Kidney tubule cell (primary cell): ENCODE measurements at places on chromosomes 7 and 10.

- DNase-seq = peak; percentile 76
These were observed 50.5 kb upstream of the COBL start for GRCh38 chr7:51366930-51367613.

DNA sequence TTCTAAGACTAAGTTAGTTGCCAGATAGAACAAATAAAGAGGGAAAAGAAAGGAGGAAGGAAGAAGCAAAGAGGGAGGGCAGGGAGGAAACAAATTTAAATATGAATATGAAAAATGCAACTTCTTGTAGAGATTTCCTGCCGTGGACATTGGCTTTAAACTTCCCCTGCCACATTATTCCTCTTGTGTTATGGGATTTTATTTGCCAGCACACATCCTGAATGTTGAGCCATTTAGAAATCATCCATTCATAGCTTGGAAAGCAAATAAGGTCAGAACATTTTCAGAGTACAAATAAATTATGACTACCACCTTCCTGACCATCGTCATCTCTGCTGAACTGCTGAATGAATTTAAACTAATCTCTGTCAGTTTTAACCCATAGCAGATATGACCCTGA lies 911.9 kb upstream of the LRRN3 start:
- no peak for DNase-seq

DNA sequence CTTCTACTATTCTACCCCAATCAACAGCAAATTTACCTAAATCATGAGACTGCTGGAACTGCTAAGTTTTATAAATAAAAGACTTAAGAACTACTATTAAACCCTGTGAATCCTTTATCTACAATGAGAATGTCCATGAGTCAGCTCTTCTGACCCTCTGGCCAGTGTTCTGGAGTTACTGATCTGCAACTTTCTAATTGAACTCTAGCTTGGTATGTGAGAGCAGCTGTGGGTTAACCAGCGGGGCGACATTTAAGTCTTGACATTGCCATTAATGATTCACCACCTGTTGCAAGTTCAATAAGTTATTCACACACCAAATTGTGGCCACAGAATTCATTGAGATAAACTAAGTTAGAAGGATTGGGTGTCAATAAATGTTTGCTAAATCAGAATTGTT lies 359.8 kb downstream of the PCDH15 start:
- DNase-seq = peak; percentile 90

DNA sequence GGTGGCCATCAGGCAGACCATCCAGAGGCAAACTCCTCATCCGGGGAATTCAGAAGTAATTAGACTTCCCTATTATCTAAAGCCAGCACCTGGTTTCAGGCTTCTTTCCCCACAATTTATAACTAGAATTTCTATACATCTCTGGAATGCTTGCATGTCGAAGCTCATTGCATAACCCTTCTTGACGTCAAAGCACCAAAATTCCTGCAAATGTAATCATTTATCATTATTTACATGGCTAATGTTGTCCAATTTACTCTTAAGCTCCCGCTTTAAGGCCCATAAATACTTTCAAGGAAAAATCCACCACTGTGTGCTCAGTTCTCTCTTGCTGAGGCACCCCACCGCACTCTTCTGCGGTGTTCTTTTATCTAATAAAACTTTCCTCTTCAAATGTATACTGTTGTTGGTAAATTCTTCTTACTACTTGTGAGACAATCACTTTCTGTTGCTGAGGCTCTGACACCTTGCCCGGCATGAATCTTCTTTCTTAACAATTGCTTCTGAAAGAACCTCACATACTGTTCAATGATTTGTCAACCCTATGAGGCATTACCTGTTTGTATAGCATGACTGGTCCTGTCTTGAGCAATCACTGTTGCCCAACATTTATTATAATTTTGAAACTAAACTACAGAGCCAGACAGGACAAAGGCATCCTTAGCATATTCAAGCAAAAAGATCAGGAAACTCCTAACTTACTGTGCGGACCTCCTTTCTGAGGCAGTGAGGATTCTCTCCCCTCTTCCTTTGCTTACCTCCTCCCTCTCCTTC lies 17.4 kb upstream of the GPR141 start:
- peak; percentile 13 for DNase-seq

- no peak for DNase-seq
These were observed 22.6 kb downstream of the TBATA start for GRCh38 chr10:70762441-70763175.

DNA sequence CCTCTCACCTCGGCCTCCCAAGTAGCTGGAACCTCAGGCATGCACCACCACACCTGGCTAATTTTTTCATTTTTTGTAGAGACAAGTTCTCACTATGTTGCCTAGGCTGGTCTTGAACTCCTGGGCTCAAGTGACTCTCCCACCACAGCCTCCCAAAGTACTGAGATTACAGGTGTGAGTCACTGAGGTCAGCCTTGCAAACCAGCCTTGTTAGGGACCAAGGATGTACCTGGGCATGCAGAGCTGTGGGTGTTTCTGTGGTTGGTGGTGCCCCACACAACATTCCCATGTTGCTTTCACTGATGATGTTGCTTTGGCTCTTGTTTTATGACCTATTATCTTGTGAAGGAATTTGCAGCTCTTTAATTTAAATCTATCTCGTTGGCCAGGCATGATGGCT lies 54.8 kb downstream of the OTUD1 start:
- no peak for DNase-seq

GRCh38 chr7:12436126-12436525 lies 32.5 kb upstream of the VWDE start:
- DNase-seq = no peak

- DNase-seq = no peak
These were observed 159.8 kb upstream of the MTPN start for GRCh38 chr7:136136906-136137454.

DNA sequence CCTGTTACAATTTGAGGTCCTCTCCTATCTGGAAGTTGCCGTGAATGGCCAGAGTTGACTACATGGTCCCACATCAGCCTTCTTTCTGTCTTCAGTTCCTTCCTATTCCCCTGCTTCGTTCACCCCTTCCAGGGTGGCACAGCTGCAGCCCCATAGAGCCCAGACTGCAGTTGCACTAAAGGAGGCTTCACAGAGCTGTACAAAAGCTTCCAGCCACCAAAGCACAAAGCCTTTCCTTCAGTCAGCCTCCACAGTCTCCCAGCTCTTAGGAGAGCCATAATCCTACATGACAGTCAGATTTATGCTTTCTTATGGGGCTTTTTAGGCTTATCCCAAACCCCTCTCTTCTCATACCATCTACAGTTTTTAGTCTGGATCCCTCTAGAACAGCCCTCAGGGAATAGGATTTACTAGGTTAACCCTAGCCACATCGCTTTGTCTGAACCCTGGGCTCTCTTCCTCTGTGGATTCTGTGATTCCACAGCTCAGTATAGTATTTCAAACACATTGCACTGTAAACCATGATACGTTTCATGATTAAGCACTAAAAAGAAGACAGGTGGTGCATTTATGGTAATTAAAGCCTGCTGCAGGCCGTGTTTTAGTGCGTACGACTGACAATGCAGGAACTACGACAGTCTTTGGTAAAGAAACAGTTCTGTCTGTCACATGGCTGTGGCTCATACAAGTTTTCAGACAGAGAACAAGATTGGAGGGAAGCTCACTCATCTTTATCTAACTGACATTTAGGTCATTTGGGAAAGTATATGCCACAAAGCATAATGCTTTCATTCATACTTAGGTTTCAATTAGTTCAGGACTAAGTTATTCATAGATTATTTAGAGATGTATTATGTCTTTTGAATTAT lies 208.3 kb upstream of the KMT2E start:
- no peak for DNase-seq

- DNase-seq = no peak
These were observed 293.4 kb upstream of the DKK1 start for GRCh38 chr10:52020702-52021101.

GRCh38 chr7:123410273-123410904 lies 124.0 kb downstream of the IQUB start:
- peak; percentile 90 for DNase-seq

- no peak for DNase-seq
These were observed 13.1 kb downstream of the DDC start for GRCh38 chr7:50552139-50552538.

DNA sequence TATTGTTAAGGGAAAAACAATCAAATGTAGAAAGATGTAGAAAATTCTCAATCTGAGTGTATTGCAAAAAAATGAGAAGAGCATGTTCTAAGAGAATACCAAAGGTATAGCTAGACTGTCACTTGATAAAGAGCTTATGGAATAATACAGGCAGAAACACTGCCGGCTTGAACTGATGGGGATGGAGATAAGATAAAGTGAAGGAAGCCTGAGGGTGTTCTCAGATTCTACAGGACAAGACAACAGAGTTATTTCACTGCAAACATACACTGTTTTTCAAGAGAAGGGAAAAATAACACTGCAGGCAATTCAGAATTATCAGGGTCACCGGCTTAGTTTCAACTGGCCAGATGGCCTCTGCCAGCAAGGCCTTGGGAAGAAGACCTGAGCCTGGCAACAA lies 80.0 kb downstream of the ZNF716 start:
- DNase-seq = no peak

- no peak for DNase-seq
These were observed 43.6 kb downstream of the HK1 start for GRCh38 chr10:69321865-69322264.

GRCh38 chr7:113371416-113372043 lies 253.2 kb upstream of the SMIM30 start:
- DNase-seq = no peak

GRCh38 chr10:88293073-88293472 lies 290.0 kb downstream of the RNLS start:
- DNase-seq = no peak

DNA sequence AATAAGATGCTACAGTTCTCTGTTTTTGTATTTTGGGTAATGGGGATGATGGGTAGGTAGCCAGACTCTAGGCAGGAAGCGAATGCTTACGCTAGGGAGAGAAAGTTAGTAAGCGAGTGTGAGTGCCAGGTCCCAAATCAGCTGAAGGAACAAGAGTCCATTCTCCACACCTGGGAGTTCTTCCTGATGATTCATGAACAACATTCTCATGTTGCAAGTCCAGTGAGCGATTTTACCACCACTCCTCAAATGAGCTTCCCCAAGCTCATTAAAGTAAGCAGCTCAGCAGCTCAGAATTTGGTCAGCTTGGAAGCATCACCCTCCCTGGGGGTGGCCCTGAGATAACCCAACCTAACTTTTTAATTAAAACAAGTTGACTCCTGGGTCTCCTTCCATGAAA lies 27.3 kb downstream of the SH3PXD2A start:
- DNase-seq = peak; percentile 46

DNA sequence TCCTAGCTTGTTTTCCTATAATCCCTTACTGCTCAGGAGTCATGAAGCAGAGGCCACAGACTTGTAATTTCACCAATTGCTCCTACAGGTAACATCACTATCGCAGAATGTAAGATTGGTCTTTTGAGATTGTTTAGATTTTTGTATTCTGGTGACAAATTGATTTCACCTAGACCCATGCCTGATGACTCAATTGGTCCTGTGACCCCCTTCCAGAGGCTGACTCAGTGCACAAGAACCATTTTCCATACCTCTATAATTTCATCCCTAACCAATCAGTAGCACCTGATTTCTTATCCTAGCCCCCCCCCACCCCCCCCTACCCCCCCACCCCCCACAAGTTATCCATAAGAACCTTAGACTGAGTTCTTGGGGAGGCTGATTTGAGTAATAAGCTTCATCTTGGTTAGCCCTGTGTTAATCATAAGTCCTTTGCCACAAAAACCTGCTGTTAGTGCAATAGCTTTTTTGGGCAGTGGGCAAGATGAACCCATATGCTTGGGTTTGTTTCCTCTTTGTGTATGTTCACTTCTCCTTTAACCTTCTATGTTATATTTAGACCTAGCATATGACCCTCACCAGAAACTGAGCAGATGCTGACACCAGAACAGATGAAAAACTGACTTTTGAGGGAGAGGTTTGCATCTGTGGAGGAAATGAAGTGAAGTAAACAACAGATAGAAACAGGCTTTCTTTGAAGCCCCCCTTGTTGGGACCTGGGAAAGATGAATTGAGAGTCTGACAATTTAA lies 187.1 kb downstream of the KIF20B start:
- no peak for DNase-seq

- DNase-seq = no peak
These were observed 27.8 kb upstream of the DMBT1 start for GRCh38 chr10:122532601-122533296.

GRCh38 chr10:78066728-78067430 lies 33.2 kb downstream of the RPS24 start:
- no peak for DNase-seq

- peak; percentile 82 for DNase-seq
These were observed 111.8 kb upstream of the FOXP2 start for GRCh38 chr7:114302858-114303257.

DNA sequence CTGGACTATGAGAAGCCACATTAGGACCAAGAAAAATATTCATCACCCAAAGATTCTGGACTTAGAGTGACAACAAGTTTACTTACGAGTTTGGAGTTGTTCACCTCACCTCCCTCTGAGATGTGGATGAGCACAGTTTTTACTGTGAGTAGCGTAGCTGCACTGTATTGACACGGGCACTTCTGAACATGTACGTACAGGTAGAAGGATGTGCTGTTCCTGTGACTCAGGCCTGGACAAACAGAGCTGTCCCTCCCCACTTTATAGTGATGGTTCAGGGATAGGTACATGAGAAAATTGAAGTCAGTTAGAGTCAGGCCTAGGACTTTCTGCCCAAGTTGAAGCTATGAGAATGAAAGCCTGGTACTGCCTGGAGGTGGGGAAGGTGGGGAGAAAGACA lies 80.9 kb upstream of the DYNC1I1 start:
- DNase-seq = no peak

GRCh38 chr7:121748546-121748945 lies 124.4 kb upstream of the PTPRZ1 start:
- DNase-seq = no peak

GRCh38 chr10:29763396-29763795 lies 128.6 kb upstream of the SVIL start:
- no peak for DNase-seq

DNA sequence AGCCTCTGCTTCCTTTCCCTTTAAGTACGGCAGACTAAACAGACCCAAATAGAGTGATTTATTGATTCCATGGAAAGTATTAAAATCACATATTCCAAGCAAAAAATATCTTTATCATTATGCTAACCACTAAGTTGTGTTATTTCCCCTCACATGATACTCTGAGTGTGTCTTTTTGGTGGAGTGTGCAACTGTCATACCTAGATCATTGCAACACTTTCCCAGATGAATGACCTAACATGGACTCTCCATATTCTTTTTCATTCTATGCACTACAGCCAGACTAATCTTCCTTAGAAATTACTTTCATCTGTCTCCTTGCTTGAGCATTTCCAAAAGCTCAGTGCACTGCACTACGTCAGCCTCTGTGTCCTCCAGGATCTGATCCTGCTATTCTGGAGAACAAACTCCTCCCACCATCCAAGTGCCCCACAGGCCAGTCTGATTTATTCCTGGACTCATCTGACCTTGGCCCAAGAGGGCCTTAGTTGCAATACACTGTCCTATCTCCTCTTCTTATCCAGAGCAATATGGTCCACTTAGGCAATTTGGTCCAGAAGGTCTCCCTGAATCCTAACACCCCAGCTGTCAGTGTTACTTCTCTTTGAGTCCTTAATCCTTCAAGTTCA lies 263.3 kb upstream of the KLF6 start:
- no peak for DNase-seq

DNA sequence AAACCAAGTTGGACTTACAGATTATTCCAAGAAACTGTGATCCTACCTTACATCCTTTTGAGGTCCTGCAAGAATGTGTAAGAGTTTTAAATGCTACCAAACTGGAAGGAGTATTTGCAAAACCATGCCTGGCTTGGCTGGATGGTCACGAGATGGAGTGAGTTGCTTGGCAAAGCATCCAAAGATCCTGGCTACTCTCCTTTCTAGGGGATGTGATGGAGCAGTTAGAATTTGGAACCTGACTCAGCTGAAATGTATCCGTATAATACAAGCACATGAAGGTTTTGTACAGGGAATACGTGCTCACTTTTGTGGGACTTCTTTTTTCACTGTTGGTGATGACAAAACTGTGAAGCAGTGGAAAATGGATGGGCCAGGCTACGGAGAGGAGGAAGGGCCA lies 13.3 kb upstream of the SYPL1 start:
- DNase-seq = no peak
